Stimulated activated CD4-positive, alpha-beta T cell treated with anti-CD3 and anti-CD28 coated beads, Interleukin-1b, Interleukin-23, amount 100 ng/mL, for 24 hours (primary cell): ENCODE measurements at places on chromosomes 5 and 9.

GRCh38 chr5:33257807-33258429 lies 182.8 kb upstream of the TARS1 start:
- DNase-seq, result no peak

GRCh38 chr5:145403992-145404391 lies 431.1 kb downstream of the PRELID2 start:
- DNase-seq, result no peak

DNA sequence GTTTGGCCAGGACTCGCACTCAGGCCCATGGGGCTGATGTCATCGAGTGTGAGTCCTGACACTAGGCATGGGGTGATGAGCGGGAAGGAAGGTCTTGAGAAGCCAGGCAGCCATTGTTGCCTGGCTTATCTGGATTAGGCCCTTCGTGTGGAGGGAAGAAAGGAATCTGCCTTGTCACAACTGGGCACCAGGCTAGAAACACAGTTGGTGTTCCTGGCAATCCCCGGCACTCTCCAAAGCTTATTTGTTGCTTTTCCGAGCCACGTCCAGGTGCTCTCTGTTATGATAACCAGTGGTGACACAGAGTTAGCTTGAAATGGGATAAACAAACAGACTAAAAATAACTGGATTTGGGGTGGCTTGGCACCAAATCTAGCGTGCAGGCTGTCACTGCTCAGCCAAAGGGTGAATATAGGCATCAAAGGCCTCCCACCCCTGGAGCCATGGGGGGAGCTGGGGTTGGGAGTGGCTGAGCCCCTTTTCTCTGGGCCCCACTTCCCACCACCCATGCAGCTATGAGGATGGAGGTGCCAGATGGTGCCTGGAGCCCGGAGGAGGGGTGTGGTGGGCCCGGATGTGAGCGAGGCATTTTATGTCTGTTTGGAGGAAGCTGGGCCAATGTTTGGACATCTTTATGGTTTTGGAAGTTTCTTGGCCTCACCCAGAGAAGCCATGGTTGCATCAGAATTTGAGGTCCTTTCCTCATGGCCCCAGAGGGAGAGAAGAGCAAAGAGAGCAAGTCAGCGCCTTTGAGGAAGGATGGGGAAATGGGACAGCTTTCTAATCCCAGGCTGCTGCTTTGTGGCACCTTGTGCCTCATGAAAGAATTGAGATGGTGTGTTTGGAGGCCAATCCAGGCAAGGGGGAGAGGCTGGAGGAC lies 98.0 kb upstream of the PITX1 start:
- no peak for DNase-seq

DNA sequence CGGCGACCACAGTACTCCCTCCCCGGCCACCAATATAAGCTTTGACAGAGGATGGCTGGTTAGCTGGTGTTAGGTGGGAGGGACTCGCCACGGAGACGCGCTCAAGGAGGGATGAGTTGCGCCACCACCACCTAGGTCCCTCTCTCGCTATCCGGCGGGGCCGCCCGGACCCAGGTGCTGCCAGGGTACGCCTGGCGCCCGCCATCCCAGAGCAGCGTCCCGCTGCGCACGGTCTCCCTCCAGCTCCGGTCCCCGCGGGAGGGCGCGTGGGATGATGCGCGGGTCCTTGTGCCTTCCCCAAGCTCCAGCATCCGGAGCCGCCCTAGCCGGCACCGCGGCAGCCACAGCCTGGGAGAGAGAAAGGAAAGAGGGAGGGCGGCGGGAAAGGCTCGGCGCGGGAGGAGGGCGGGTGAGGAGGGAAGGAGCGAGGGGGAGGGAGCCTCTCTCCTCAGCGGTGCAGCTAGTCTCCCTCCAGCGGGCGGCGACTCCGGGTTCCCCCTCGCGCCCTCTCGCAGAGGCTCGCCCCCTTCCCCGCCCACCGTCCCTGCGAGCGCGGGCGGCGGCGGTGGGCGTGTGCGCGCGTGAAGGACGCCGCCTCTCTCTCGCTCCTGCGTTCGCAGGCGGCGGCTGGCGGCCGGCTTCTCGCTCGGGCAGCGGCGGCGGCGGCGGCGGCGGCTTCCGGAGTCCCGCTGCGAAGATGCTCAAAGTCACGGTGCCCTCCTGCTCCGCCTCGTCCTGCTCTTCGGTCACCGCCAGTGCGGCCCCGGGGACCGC lies at the start of gene CAMK4:
TSS of gene CAMK4 (plus strand) at position 598 of the 774 bp plus-strand sequence. CDS start at position 698, 100 bp downstream.
- peak; percentile 39 for DNase-seq

DNA sequence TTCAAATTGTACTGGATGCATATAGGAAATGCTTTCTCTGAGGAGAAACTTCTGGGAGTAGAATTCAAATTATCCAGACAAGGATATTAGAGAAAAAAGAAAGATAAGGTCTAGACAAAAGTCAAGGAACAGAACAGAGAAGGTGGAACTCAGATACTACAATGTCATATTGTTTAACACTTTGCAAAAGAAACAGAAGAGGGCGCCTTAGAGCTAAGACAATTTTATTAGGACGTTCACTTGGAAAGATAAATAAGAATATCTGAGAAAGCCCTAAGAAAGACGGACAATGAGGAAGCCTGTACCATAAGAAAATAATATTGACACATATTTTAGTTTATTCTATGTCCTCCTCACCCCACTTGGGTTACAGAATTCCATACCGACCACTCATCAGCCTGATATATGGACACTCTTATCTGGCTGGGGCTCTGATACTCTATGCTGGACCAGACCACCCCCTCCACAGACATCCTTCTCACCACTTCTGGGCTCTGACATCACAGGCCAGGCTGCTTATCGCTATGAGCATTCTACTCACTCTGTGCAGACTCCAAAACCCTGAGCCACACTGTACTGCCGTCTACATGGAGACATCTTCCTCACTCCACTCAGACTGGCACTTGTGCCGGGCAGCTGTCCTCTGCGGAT lies 9.1 kb upstream of the AK3 start:
- no peak for DNase-seq

DNA sequence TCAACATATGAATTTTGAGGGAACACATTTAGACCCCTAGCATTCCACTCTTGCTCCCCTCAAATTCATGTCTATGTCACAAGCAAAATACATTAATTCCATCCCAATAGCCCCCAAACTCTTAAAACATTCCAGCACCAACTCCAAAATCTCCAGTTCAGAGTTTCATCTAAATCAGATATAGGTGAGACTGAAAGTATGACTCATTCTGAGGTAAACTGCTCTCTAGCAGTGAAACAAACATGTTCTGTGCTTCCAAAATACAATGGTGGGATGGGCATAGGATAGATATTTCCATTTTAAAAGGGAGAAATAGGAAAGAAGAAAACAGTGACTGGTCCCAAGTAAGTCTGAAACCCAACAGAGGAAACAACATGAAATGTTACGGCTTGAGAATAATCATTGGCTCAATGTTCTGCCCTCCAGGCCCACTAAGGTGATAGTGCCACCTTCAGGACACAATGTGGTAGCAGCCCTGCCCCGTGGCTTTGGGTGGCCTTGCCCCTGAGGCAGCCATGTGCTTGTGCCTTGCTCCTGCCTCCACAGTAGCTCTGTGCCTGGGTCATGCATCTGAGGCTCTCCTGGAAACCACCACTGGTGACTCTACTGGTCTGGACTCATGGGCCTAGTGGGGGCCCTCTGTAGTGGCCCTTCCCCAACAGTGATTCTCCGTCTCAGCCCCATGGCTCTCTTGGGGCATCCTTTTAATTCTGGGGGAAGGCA lies 36.4 kb upstream of the IPPK start:
- no peak for DNase-seq

DNA sequence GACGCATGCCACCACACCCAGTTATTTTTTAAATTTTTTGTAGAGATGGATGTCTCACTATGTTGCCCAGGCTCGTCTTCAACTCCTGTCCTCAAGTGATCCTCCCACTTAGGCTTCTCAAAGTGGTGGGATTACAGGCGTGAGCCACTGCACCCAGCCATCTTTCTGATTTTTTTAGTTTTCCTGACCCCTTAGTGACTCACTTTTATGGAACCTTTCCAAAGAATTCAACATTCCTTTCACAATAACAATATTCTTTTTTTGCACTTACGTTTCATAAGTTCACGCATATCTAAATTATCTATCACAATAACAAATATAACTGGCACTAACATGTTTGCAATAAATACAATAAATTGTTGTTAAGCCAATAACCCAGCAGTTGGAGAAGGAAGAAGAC lies 8.5 kb downstream of the ELOVL7 start:
- no peak for DNase-seq

DNA sequence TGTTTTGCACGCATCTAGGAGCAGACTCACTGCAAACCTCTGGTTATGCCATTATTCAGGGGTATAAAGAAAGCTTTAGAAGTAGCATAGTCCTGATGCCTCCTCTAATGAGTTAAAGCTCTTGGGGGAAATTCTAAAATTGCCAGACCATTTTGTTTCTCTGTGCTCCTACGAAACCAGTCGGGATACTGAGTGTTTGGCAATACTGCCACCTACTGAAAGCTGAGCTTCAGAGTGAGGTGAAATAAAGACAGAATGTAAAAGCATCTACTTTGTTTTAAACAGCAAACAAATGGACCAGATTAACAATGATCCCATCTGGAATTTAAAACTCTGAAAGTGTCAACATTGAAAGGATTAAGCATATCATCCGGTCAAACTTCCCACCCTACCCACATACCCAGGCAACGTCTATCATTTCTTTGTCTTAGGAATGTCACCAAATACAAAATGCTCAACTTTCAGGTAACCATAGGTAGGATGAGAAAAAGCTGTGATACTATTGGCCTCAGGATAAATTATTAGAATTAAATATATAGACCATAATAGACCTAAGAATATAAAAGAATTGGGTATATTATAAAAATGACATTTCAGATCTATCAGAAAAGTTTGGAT lies 77.8 kb upstream of the SHISAL2B start:
- no peak for DNase-seq

- no peak for DNase-seq
Measured at GRCh38 chr9:121268598-121268850, 562 bp downstream of the GSN start.

DNA sequence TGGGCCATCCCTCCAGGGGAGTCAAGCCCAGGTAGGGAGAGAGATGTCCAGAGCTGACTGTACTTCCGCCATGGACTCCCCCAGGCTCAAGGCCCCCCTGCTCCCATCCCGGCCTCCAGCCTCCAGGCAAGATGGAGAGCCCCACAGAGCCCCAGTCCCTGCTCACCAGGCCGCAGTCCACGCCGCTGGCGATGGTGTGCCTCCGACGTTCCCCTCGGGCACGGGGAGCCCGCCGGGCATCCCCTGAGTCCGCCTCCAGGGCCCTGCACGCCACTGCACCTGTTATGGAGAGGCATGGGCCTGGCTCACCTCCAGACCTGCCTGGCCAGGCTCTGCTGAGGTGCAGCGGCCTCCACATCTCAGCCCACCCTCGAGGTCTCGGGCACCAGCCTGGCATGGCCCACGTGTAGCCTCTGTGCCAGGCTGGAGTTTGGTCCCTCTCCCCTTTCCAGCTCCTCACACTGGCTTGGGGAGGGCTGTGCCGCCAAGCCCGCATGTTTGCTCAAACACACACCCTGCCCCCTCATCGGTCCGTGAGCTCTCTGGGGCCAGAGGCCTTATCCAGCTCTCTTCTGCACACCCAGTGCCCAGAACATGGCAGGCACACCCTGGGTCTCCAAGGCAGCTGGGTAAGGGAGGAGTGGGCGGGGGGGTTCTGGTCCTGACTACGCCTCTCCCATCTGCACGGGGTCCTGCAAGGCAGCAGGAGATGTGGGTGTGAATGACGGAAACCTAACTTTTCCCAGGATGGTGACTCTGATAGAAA lies 4.1 kb downstream of the SAPCD2 start:
- DNase-seq, result no peak

- DNase-seq, result no peak
Measured at GRCh38 chr5:168992687-168993086, 308.3 kb downstream of the SLIT3 start.

- DNase-seq, result no peak
Measured at GRCh38 chr5:98794001-98794400, 20.5 kb downstream of the RGMB start.

GRCh38 chr5:36657563-36657995 lies 51.2 kb downstream of the SLC1A3 start:
- no peak for DNase-seq

DNA sequence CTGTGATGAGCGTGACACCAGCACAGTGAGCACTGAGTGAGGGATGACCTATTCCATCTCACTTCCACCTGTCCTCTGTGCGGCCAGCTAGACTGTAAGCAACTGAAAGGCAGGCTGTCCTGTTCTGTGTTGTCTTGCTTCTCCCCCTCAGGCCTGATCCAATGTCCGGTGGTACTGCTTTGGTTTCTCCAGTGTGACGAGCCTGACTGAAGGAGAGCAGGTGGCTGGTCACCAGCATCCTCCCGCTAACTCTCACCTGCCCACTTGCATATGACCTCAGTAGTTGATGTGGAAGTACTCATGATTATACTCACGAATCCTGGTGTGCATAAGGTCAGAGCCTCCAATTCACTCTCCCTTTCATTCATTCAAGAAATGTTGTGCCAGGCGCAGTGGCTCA lies 2.4 kb upstream of the SLC27A4 start:
- no peak for DNase-seq

DNA sequence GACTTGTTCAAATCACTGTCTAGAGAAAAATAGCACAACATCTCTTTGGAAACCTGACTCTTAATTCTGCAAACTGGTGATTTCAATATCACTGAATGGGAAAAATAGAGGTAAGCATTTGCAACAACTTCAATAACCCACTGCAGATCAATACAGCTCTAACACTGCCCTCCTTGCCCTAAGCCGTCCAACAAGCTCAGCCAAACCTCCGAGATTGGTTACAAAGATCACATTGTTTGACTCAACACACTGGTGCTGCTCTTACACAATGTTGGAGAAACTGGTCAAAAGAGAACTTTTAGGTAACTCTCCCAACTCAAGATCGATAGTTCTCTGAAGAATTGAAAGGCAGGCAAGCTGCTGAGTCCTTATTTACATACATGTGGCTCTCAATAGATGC lies 150.4 kb downstream of the SPOCK1 start:
- no peak for DNase-seq

DNA sequence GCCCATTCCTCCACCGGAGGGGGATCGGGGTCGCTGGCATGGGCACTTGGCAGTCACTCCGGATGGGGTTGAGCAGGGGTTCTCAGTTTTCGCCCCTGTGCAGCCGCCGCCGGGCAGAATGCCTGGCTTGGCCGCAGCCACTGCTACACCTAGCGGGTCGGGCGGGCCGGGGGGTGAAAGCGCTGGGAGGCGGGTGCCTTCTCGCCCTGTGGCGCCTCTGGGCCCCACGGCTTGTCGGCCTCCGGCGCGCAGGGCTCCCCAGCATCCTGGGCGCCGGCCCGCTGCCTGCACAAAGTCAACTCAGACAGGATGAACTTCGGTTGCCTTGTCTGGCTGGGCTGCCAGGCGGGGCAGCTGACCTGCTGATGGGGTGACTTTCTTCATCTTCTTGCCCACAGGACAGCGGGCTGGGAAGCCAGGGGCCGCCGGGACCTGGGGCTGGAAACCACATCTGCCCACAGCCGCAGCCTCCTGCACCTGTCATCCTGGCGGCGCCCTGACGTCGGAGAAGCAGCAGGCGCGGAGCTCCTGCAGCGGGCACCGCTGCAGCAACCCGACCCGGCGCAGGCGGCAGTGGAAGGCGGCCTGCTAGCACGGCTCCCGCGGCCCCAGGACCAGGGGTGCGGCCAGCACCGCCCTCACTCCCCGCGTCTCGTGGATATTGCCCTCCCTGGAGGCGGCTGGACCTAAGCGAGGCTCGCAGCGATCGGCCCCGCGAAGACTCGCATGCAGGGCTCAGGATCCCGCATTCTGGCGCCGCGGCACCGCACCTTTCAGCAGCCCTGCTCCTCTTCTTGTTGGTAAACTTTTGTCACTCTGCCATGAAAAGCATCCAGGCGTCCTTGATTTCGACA lies 1.3 kb upstream of the ANKRD18A start:
- DNase-seq, result peak; percentile 40
